ENCODE measurements at places on chromosomes 2 and 18.

DNA sequence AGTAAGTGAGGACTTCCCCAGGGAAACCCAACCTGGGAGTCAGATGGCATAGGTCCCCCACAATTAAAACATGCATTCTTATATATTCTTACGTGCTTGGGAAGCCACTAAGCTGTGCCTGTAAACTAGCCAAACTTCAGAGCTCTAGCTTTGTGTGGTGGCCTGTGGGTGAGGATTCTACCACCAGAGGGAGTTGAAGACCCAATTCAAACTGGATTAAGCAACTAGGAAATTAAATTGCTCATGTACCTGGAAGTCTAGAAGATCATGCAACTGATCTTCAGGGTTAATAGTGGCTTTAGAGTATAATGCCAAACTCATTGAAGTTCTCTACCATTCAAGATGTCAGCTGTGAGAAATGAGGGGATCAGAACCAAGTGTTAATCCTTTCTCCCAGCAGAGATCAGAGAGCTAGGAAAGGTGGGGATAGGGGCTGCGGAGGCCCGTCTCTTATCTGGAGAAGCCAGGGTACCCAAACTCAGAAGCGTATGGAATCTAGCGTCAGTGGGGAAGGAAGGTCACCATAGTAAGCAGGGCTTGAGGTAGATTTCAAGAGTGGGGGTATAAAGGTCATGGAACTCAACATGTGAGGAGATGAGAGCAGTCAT, 53.2 kb upstream of the CCDC85A start:
- DNase-seq = peak; percentile 65

- no peak for DNase-seq
Observed at GRCh38 chr2:136012315-136012714, 26.9 kb upstream of the DARS1 start.

DNA sequence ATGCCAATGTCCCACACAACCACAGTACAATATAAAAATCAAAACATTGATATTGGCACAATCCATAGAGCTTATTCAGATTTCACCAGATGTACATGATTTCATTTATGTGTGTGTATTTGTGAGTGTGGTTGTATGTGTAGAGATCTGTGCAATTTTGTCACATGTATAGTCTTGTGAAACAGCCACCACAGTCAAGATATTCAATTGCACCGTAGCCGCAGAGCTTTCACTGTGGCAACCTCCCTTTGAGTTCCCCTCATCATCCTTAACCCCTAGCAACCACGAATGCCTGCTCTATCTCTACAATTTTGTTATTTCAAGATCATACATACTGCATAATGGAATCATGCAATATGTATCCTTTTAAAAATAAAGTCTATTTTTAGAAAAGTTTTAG, 391.3 kb downstream of the SETBP1 start:
- DNase-seq = no peak

- no peak for DNase-seq
Observed at GRCh38 chr2:186544255-186544675, 45.6 kb upstream of the ITGAV start.

- DNase-seq = peak; percentile 65
Observed at GRCh38 chr2:178109813-178110212, 2.4 kb upstream of the RBM45 start.

DNA sequence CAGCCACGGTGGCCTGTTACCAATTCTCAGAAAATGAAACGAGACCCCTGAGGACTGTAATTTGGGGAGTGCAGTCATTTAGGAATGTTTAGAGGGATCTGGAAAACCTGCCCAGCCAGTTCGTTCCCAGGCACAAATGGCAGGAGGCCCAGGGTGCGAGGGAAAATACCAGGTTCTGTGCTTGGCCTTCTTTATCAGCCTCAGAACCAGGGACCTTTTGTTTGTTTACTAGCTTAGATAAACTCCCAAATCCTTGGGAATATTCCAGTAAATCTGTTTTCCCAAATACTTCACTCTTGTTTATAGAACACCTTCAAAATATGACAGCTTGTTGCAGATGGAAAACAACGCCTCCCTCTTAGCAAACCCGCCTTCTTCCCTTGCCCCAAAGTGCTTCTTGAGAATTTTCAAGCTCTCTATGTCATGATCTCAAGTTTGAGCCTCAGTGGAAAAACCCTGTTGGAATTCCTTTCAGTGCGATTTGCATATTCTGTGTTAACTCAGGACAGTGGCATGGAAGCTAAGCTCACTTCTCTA, 400.3 kb upstream of the SMIM21 start:
- no peak for DNase-seq

All from brain (organoid and tissue), 16 donors.